ENCODE measurements at places on chromosomes 2 and 18.

DNA sequence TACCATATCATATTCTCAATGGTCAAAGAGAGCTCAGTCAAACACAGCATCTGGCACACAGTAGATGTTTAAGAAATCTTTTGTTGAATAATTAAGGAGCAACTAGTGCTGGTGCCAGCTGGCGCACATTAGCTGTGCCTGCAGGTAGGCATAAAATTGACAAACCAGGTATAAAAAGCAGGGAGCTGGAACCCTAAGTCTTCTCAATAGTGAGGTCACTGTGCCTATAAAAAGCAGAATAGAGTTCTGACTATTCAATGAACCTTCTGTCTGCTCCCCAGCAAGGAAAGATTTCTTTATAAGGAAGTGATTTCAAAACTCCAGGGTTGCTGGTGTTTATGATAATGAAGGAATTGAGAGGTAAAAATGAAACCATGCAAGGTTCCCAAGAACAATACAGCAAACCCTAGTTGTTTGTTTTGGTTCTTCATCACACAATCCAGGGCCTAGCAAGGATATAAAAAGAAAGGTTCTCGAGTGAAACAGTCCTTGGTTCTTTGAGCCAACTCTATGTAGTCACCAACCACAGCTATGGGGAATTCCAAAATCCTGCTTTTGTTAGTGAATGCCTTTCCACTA lies 76.1 kb downstream of the THADA start:
- DNase-seq: no peak

DNA sequence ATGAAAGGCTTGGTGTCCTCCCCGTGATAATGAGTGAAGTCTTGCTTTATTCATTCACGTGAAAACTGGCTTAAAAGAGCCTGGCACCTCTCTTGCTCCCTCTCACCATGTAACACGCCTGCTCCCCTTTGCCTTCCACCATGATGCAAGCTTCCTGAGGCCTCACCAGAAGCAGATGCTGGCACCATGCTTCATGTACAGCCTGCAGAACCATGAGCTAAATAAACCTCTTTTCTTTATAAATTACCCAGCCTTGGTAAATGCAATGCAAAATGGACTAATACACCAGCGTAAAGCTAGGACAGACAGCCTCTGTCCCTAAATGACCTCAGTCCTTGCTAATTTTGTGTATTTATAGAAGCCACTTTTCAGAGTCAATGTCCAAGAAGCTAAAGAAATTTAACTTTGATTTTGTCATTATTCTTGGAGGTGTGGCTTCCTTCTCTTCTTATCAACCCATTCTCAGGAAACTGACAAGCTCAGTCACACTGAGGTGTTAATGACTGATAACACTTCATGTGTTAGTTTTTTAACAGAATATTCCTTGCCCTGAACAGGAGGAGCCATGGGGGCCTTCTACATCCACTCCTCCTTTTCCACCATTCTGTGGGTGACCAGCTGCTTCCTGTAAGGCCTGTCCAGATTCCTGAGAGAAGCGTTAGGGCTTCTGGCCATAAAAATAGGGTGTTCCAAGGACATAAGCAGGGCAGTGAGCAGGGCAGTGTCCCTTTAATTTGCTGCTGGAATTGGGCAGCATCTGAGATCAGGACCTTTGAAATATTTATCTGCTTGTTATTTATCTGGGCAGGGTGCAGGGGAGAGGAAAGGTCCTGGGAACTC lies 38.0 kb upstream of the EPAS1 start:
- DNase-seq: no peak

DNA sequence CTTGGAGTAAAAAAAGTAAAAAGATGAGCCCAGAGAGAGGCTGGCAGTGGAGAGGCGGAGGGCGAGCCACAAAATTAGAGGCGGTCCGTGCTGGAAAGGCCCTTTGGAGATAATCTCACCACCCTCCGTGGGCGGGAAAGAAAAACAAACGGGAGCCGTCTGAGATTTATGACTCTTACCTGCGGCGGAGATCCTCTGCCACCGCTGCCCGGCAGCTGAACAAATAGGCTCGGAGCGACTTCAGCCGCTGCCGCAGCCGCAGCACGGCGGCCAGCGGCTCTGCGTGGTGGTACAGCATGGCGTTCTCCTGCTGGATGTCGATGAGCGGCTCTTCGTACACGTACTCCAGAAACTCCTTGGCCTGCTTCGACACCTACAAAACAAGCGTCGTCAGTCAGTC lies 94.6 kb downstream of the PLEKHM3 start:
- peak; percentile 38 for DNase-seq

- no peak for DNase-seq
Measured at GRCh38 chr18:61575419-61575818, 242.2 kb downstream of the CDH20 start.

DNA sequence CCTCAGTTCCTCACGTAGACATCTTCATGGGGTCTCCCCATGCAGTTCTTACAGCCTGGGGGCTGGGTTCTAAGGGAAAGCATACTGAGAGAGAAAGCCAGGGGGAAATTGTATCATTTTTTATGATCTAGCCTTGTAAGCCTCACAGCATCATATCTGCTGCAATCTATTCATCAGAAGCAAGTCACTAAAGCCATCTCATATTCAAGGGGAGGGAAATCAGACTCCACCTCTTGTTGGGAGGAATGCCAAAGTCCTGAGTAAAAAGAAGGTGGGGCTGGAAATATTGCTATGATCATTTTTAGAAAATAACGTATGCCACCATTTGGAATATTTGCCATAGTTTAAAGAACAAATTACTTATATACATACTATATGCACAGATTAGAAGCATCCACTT lies 304.6 kb downstream of the TXNL1 start:
- DNase-seq: no peak

GRCh38 chr2:225600444-225600843 lies 200.9 kb downstream of the NYAP2 start:
- no peak for DNase-seq

DNA sequence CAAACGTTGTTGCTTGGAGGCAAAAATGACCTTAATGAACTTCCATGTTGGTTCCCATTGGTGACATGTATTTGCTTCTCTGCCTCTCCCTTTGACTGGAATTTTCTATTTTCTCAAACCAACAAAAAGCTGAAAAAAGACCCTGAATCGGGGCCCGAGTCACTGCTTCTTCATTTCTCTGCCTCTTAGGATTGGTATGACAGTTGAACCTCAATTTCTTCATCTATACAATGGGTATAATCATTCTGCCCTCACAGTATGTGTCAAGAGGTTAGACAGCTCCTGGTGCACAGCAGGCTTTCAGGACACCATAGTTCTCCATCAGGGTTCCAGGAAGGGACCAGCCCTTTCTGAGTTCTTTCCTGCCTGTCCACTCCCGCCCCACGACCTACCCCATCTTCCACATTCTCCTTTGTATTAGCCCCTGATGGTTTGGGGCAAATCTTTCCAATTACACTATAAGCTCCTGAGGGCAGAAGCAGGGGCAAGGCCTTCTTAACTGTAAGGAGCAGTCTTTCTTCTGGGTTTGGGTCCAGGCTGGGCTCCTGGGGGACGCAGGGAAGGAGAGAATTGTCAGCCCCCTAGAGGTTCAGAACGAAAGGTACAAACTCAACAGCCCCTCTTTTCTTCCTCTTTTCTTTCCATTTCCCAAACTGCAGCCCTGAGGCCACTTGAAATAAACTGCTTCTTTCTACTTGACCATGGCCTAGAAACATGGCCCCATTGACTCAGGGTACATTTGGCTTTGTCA lies 6.3 kb upstream of the PKDCC start:
- no peak for DNase-seq

GRCh38 chr2:15666861-15667808 lies 75.5 kb downstream of the DDX1 start:
- DNase-seq: no peak

DNA sequence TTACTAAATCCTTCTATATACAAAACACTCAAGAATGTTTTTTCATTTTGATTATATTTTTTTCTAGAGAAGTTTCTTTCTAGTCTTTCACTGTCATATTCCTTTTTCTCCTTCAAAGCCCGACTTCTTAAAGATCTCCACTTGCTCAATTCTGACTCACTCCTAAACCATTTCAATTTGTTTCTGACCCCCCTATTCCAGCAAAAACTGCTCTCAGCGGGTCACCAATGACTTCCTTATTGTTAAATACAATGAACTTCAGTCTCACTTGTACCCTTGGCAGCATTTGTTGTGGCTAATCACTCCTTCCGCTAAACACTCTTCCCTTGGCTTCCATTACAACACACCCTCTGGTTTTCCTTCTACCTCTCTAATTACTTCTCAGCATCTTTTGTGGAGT lies 111.1 kb upstream of the RBBP8 start:
- DNase-seq: no peak

GRCh38 chr2:40430776-40431599 lies 20.9 kb downstream of the SLC8A1 start:
- peak; percentile 78 for DNase-seq

DNA sequence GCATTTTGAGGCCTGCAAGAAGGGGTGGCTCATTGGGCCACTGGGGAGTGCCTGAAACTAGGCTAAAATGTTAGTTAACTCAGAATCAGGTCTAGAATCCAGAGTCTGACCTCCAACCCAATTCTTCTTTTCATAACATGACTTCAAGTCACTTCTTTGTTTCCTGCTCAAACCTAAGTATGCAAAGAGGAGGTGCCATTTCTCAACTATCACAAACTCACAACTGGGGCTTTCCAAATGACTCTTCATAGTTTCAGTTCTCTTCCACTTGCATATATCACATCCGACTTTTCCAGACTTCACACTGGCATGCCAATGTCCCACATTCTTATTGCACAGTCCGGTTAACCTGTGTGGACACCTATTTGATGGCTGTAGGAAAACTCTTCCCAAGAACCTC lies 211.6 kb downstream of the TCF4 start:
- no peak for DNase-seq

- DNase-seq: no peak
Measured at GRCh38 chr2:165274698-165275097, 35.5 kb downstream of the SCN2A start.

- no peak for DNase-seq
Measured at GRCh38 chr2:198129609-198130008, 325.2 kb downstream of the PLCL1 start.

DNA sequence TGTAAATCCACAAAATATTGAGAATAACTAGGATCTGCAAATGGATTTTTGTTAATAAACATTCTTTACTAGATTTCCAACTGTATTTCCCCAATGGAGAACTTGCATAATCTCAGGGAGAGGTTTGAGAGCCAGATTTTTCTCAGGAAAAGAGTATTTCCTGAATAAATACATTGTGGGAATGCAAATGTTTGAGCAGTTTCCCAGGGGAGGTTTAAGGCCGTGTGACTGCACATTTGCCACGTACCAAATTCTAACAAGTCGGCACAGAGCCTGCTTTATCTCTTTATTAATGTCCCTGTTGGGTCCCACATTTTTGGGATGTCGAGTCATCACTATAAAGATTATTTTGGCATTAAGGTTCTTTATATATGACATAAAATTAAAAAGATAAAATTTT lies 27.0 kb downstream of the TFPI start:
- no peak for DNase-seq

GRCh38 chr2:173226899-173227698 lies 127.6 kb upstream of the CDCA7 start:
- no peak for DNase-seq

DNA sequence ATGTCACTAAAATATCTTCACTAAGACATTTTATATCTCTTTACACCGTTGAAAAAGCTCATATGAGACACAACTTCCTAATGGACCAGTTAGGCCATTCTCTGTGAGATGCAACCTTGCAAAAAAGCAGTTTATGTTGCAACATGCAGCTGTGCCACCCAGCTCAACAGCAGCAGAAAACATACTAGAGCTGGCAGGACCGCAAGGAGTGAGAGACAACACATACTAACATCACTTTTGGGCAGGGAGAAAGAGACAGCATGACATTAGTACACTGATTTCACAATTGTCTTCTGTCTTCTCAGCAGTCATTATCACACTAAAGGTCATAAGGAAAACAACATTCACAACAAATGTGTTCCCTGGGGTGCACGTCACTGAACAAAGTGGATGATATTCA lies 122.9 kb downstream of the EPB41L3 start:
- DNase-seq: no peak

DNA sequence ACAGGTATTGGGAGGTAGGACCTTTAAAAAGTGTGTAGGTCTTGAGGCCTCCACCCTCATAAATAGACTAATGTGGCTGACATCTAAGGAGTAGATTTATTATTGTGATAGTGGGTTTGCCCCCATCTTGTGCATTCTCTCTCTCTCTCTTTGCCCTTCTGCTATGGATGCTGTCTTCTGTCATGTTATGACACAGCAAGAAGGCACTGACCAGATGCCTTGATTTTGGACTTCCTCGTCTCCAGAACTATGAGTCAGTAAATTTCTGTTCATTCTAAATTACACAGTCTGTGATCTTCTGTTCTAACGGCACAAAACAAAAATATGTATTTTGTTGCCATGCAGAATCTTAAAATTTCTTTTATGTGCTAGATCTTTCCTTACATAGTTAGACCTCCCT lies 66.9 kb downstream of the ATAD2B start:
- no peak for DNase-seq

- DNase-seq: no peak
Measured at GRCh38 chr2:979069-979928, 28.6 kb downstream of the SNTG2 start.

- DNase-seq: no peak
Measured at GRCh38 chr2:217741381-217741955, 261.3 kb downstream of the TNS1 start.

- DNase-seq: peak; percentile 57
Measured at GRCh38 chr2:236939721-236940231, 145.9 kb upstream of the COPS8 start.

GRCh38 chr18:74790451-74790850 lies 192.8 kb downstream of the ZNF407 start:
- no peak for DNase-seq

DNA sequence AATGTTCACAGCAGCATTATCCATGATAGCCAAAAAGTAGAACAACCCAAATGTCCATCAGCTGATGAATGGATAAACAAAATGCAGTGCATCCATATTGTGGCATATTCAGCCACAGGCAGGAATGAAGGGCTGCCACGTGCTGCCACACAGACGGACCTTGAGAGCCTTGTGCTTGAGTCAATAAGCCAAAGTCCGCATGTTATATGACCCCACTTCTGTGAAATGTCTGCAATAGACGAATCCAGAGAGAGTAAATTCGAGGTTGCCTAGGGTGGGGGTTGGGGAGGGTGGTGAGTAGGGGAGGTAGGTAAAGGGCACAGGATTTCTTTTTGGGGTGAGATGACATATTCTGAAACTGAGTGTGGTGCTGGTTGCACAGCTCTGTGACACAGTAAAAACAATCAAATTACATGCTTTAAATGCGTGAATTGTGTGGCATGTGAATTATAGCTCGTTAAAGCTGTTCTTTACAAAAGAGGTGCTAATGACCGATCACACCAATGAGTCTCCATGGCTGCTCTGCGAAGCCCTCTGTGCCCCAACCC lies 38.9 kb upstream of the LDLRAD4 start:
- no peak for DNase-seq

- DNase-seq: no peak
Measured at GRCh38 chr2:127672341-127673224, 2.7 kb downstream of the LIMS2 start.

DNA sequence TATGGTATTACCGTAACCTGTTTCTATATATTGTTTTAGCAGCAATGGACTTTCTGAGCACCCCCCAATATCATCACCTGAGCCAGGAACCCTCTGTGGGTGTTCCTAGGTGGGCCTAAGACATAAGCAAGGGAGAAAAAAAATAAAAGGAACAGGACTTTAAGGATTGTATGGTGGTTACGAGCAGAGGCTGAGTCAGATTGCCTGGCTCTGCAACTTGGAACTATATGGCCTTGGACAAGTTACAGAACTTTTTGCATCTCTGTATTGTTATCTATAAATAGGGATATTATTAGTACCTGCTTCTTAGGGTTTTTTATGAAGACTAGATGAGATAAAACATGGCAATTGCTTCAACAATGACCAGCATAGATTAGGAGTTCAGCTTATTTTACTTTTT lies 34.9 kb downstream of the MFSD6 start:
- DNase-seq: no peak

- DNase-seq: no peak
Measured at GRCh38 chr2:106885329-106885728, 638 bp downstream of the ST6GAL2 start.
